ENCODE measurements at places on chromosomes 7 and 10.

GRCh38 chr7:147196481-147196880, 1079.9 kb downstream of the CNTNAP2 start:
- no peak for DNase-seq

DNA sequence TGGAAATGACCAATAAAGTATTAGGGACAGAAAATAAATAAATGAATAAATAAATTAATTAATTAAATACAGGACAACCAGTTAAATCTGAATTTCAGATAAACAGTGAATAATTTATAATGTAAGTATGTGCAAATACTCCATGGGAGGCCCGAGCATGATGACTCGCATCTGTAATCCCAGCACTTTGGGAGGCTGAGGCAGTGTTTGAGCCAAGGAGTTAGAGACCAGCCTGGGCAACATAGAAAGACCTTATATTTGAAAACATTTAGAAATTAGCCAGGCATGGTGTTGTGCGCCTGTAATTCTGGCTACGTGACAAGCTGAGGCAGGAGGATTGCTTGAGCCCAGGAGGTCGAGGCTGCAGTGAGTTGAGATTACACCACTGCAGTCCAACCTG, 123.7 kb downstream of the CUL2 start:
- DNase-seq: no peak

DNA sequence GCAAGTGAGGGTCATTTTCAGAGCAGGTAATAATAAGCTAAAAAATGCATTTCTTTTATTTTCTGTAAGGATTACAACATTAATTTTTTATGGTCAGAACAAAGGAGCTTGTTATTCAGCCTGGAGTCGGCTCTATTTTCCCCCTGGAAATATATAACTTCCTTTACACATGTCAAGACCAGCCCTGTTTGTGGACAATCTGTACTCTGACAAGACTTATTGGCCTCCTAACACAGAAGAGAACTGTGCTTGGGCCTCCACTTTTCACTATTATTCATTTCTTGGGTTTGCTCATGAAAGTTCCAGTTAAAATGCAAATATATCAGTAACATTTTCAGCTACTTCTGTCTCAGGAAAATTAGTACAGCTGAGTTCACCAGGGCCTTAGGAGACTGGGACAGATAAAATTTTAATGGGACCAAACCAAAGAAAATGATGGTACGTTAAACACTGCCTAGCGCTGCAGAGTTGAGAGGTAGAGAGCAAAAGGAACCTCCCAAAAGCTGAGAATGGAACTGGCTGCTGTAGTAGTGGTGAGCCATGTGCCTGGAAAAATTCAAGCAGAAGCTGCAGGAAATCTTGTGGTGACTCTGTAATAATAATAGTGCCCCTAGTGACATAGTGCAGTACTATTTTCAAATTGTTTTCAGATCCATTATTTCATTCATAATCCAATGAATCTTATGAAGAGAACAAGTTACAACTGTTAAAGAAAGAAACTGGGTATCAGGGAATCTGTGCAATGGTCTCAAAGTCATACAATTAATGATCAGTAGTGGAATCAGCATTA, 227.2 kb upstream of the KIAA1217 start:
- DNase-seq: no peak

DNA sequence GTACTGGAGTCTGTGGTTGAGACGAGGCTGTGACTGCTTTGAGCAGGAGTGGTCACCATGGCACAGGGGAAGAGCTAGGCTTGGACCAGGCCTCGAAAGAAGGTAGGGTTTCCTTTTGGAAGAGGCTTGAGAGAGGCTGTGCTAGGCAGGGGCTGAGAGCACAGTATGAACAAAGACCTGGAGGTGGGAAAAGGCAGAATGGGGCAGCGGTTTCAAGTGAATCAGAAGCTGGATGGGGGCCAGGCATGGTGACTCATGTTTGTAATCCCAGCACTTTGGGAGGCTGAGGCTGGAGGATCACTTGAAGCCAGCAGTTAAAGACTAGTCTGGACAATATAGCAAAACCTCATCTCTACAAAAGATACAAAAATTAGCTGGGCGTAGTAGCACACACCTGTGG, 65.9 kb downstream of the CLIP2 start:
- no peak for DNase-seq

DNA sequence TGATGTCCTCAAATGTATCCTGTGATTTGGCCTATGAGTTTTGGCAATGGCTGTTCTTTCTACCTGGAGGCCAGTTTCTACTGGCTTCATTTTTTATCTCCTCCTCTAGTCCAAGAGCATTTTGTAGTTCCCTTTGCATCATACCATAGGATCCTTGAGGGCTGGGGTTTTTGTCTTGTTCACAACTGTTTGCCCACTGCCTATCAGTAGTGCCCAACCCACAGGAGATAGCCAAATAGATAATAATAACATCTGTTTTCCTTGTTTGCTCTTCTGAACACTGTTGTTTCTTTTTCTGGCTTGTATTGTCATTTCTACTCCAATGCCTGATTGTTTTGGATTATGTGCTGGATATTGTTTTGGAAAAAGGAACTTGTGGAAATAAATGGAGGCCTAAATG, 3.4 kb downstream of the CDK1 start:
- DNase-seq: no peak

- no peak for DNase-seq
Observed at GRCh38 chr10:94210440-94211168, 152.1 kb downstream of the NOC3L start.

- no peak for DNase-seq
Observed at GRCh38 chr7:2526659-2527504, 7.3 kb downstream of the LFNG start.

DNA sequence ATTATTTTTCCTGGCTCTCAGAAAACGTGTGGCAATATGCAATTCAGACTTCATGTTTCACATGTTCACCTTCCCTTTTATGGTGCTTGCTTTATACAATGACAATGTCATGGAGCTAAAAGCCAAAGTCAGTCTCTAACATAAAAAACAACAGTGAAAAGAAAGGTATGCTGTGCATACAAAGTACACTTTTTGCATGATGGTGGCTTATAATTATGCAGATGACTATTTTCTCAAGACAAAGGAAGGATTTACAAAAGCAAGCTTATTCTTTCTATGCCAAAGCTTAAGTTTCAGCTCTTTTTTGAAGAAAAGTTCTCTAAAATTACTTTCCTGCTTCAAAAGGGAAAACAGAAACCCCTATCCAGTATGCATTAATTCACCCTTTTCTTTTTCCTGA, 15.6 kb downstream of the ERCC6 start:
- DNase-seq: no peak

GRCh38 chr7:132646052-132646451, 69.8 kb upstream of the PLXNA4 start:
- DNase-seq: no peak

- DNase-seq: no peak
Observed at GRCh38 chr7:152862856-152863255, 103.3 kb downstream of the ACTR3B start.

- DNase-seq: no peak
Observed at GRCh38 chr7:55307123-55307916, 57.8 kb upstream of the LANCL2 start.

- no peak for DNase-seq
Observed at GRCh38 chr7:107405559-107405958, 64.3 kb upstream of the GPR22 start.

GRCh38 chr7:191981-192649, at the start of gene FAM20C:
TSS of gene FAM20C (plus strand) at chr7:192571. CDS start at chr7:193200, 629 bp downstream.
- DNase-seq: no peak

DNA sequence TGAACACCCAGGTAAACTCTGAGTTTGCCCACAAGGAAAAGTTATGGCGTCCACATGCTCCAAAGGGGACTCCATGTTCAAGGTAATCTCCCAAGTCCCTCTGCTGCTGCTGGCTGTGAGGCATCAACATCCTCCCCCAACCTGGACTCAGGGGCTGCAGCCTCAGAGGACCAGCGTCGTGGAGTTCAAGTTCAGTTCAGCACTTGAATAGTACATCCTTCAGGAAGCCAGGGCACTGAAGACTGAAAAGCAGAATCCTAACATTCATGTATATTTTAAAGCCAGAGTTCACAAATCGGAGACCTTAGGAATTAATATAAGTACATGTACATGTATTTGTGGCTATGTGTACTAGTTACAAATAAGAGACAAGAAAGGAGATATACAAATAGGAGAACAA, 90.4 kb downstream of the PTPRE start:
- no peak for DNase-seq

GRCh38 chr10:123567984-123568739, 98.0 kb upstream of the GPR26 start:
- DNase-seq: no peak

DNA sequence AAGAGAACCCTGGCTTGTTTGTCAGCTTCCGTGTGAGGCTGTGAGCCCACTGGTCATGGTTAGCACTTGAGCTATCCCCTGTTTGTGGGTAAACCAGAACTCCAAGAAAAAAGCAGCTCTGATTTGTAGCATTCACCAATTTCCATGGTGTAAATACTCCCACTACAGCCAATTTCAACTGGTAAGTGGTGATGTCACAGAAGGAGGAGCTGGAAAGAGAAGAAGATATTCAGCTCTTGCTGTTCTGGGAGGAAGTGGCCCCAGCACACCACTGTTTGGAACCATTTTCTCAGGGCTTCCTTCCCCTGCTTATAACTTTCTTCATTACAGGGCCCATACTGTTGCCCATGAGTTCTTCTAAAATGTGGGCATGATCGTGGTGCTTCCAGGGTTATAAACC, 500.1 kb upstream of the ZMIZ1 start:
- DNase-seq: no peak

- DNase-seq: no peak
Observed at GRCh38 chr10:16811765-16812164, 5.5 kb downstream of the RSU1 start.

- no peak for DNase-seq
Observed at GRCh38 chr10:3136763-3137611, 35.6 kb downstream of the PITRM1 start.

- no peak for DNase-seq
Observed at GRCh38 chr10:110691139-110691538, 47.0 kb downstream of the RBM20 start.

GRCh38 chr10:119101366-119102098, 2.4 kb upstream of the DENND10 start:
- no peak for DNase-seq

GRCh38 chr7:36316319-36316718, 73.3 kb upstream of the ANLN start:
- no peak for DNase-seq

DNA sequence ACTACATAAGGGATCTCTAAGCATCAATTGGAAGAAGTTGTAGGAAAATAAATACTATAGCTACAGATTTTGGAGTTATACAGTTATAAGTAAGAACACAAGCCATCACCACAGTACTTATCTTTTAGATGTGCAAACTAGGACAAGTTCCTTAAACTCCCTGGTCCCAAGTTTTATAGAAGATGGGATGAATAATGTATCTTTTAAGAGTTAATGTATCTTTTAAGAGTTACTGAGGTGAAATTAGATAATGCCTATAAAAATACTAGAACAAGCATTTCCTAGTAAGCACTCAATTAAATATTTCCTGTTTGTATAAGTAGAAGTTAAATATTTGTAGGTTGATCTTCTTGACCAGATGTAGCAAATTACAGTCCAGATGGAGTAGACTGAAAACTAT, 56.8 kb downstream of the SEMA3A start:
- no peak for DNase-seq

DNA sequence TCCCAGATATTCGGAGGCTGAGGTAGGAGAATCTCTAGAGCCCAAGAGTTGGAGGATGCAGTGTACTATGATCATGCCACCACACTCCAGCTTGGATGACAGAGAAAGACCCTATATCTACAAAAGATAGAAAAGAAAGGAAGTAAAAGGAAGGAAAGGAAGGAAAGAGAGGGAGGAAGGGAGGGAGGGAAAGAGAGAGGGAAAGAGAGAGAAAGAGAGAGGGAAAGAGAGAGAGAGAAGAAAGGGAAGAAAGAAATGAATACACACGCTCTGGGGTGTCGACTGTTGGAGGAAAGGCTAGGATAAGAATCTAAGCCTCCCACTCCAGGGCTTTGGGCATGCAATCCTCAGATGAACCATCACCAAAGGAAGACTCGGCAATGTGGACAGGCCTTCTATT, 69.9 kb downstream of the PARD3 start:
- no peak for DNase-seq

- DNase-seq: no peak
Observed at GRCh38 chr10:72563327-72563932, 62.4 kb downstream of the MICU1 start.

DNA sequence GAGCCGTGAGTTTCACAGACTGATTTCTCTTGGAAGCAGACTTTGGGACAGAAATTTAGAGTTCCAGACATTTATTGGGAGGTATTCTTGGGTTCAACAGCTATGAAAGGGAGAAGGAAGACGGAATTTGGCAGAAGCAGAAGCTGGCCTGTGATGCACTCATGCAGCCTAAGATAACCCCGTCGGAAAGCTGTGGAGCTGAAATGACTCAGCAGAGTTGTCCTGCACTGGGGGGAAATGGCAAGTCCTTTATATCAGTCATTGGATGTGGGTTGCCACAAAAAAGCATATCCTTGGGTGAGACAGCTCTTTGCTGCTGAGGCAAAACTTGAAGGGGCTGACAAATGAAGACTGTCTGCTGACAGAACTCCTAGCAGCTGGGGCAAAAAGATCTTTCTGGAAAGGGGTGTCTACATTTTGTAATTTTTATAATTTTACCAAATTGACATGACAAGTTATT, 11.5 kb upstream of the MICU1 start:
- DNase-seq: no peak

DNA sequence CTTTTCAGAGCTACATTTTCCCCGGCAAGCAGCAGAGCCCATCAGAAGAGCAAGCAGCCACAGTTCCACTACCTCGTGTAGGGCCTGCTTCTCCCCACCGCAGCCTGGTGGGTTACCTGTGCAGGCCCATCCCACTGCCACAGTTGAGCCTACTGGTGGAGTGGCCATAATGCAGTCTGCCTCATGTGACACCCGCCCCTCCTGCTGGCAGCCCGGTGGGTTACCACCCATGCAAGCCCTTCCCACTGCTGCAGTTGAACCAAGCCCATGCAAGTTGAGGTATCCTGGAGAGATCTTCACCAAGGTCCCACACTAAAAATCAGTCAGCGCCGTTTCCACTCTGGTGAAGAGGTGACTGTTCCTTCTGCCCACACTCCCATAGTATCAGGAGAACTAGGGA, 32.1 kb upstream of the CNNM1 start:
- DNase-seq: no peak

- DNase-seq: no peak
Observed at GRCh38 chr10:43056568-43057011, 20.3 kb upstream of the RET start.

GRCh38 chr10:97378933-97379921, 21.9 kb downstream of the RRP12 start:
- DNase-seq: no peak

- DNase-seq: no peak
Observed at GRCh38 chr10:20760460-20760859, 136.7 kb downstream of the NEBL start.

DNA sequence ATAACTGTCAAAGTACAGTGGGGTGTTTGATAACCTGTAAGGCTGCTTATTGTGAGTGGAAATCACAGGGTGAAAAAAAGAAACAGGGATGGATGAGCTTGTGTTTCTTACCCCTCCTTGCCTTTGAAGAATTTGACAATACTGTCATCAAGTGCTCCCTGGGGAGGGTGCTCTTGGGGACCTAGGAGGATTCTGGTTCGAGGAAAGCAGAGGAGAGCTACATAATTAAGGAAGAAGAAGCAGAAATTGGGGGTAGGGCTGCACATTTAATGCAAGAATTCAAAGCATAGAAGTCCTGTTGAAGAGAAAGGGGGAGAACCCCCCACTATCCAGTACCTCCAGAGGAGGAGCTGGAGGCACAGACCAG, 208.1 kb upstream of the PHYHIPL start:
- DNase-seq: no peak
